Umbilical cord (tissue), 2 donors: ENCODE measurements at places on chromosomes 12 and 14. TPM values are rescaled to one million over a fixed set of nuclear protein-coding genes. Genes with fewer than 3 reads are reported as not detected.

The ANHX gene
- total RNA-seq: 0.48 TPM

- DNase-seq: no peak
Observed at GRCh38 chr12:62268956-62269355, 8.8 kb downstream of the USP15 start.

DNA sequence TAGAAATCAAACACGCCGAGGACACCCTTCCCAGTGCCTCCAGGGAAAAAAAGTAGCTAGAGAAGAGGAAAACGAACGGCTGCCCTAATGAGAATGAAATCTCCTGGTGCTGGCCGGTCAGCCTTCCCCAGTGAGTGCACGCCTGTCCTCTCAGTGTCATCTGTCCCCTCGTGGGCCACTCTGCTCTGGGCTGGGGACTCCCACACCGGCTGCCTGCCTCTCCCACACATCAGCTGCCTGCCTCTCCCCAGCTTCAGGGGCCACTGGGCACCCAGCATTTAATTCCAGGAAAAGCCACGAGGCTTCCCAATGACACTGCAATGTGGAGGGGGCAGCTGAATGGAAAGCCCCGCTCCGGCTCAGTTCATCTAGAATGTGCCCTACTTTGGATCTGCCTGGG is 59.0 kb downstream of the CCDC85C start:
- no peak for DNase-seq

- peak; percentile 14 for DNase-seq
Observed at GRCh38 chr14:68041876-68042354, 222.3 kb downstream of the RAD51B start.

DNA sequence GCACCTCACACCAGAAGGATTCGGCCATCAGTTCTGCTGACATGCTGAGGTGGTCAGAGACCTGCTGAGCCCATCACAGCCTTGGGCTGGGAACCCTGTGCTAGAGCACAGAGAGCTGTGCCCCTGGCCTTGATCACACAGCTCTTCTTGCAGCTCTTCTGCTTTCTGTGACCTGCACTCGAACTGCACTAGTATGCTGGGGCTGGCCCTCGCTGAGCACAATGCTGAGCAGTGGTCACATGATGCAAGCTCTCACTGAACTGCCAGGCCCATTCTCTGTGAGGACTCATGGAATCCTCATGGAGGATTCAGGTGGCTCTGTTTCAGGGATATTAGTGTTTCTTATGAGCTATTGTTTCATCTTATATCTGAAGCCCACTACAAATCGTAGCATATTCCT is 22.5 kb downstream of the FBXO21 start:
- DNase-seq: no peak

GRCh38 chr12:31315044-31315715 is 10.8 kb downstream of the SINHCAF start:
- peak; percentile 70 for DNase-seq

GRCh38 chr12:70571705-70572268 is 65.4 kb downstream of the PTPRB start:
- no peak for DNase-seq

DNA sequence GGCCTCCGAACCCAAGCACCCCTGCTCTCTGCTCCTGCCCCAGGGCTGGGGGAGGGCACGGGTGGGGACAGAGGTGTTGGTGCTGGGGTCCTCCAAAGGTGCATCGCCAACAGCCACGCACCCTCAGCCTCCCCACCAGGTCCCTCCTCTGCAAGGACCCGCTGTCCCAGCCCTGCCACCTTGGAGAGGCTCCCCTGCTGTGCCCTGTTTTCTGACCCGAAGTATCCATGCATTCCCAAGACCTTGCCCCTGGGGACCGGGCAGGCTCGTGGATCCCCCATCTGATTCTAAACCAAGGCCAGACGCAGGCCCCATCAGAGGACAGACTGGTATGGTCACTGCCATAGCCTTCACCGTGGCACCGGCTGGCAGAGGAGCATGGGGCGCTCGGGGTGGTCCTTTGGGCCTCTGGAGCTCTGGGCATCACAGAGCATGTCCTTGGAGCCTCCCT is 22.7 kb upstream of the BEGAIN start:
- DNase-seq: no peak

- no peak for DNase-seq
Observed at GRCh38 chr14:69485701-69486100, 1.2 kb downstream of the PLEKHD1 start.

DNA sequence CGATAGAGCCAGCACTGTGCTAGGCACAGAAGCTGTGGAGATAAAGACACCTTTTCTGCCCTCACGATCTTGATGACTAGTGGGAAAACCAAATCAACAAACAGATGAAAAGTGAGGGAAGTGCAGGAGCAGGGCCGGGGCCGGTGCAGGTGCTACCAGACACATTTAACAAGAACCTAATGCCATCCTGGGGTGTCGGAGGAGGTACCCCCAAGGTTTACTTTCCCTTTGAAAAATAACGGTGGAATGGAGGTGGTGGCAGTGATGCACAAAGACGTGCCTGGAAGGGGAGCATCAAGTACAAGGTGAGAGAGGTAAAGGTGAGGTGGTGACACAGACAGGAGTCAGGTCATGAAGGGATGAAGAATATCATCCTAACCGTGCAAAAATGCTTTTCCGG is 22.1 kb downstream of the SLC6A13 start:
- no peak for DNase-seq

GRCh38 chr14:29735459-29735858 is 192.2 kb downstream of the PRKD1 start:
- no peak for DNase-seq

GRCh38 chr14:105195522-105196264 is 14.6 kb upstream of the NUDT14 start:
- no peak for DNase-seq

GRCh38 chr14:104734991-104735779 is 11.2 kb downstream of the ADSS1 start:
- no peak for DNase-seq

GRCh38 chr12:110538869-110539622 is 36.9 kb downstream of the RAD9B start:
- no peak for DNase-seq

DNA sequence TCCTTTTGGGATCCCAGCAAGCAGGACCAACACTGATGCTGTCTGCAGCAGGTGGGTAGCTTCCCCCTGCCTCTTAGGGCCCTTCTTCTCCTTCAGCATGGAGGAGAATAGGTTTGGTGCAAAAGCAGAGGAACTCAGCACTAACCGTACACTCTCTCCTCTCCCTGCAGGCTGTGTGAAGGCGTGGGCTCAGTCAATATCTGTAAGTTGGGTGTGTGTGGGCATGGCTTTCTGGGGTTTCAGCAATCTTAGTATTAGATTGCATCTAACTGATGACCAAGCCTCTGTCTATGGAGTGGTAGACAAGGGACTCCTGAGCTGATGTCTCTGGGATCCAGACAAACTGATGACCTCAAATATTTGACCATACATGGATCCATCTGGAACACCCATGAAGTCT is 14.3 kb downstream of the KRT85 start:
- DNase-seq: no peak
